Endothelial cell (in vitro differentiated cells): ENCODE measurements at places on chromosomes 2 and 18. TPM values are rescaled to one million over a fixed set of nuclear protein-coding genes. Genes with fewer than 3 reads are reported as not detected.

GRCh38 chr2:227655454-227655853 is 11.2 kb upstream of the SCYGR5 start:
- DNase-seq: no peak

DNA sequence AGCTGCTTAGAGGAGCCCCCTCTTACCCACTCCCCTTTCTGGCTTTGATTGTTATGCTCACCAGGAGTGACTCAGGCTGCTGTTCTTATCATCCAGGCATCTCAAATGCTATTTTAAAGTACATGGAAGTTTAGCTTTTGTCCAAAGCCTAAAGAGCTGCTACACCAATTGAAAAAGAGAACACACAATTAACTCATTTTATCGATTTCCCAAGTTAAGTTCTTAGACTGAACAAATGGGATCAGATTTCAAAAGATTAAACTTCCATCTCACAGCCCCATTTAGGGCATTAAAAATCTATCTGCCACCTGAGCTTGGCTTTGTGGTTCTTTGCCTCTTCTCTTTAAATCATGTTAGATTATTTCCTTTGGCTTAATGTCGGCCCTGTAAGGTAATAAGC is 81.2 kb downstream of the MYO5B start:
- no peak for DNase-seq

DNA sequence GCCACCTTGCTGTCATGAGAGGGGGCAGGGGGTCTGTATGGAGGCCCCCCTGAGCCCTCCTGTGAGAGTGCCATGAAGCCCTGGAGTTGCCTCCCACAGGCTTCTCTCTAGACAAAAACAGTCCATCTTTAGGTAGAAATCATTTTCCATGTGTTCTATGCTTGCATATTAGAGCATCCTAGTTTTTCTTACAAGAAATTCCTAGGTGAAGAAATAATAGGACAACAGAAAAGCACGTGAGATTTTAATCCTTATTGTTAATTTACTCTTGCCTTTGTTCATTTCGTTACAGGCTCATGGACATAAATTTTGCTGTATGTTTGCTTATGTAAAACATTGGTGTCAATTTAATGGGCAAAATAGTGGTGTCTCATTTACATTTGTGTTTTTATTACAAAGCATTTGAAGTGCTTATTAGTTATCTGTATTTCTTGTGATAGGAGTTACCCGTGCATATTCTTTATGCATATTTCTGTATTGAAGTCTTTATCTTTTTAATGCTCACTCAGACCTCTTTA is 336.9 kb upstream of the RAB6C start:
- DNase-seq: no peak

DNA sequence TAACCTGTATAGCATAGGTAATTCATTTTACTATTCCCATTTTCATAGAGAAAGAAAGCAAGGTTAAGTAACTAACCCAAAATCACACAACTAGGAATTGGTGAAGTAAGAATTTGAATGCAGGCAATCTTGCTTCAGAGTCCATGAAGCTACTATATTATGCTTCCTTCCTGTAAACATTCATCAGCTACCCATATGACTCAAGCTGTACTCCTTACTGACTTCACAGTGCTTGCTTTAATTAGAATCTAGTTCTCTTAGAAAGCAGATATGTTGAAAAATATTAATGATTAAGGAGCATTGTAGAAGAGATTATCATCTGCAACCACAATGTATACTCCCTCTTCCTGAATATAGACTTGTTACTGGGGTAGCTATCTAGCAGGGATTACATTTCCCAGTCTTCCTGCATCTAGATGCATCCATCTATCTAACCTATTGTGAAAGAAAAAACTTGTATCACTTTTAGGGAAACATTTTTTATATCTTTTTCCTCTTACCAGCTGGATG is 961.6 kb upstream of the CHAC2 start:
- no peak for DNase-seq

GRCh38 chr2:227082286-227082685 is 81.7 kb downstream of the COL4A4 start:
- no peak for DNase-seq

The NAT8 gene
- total RNA-seq: not detected

DNA sequence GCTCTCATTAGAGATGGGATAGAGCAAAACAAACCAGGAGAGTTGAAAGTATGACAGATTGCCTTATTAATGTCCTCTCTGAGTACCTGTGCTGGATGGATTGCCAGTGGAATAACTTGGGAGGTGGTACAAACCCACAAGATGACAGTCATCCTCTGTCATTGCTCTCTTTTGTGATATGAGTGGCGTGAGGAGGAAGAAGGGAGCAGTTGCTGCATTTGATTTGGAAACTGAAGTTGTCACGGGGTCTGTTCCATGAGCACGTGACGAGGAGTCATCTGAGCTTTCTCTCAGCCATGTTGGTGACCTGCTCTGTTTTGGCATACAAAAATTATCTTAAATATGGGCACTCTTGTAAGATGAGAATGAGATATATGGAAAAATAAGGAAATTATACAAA is 204.9 kb downstream of the FAM210A start:
- no peak for DNase-seq

GRCh38 chr2:134020608-134021007 is 233.3 kb upstream of the MGAT5 start:
- no peak for DNase-seq

- DNase-seq: no peak
These were observed 76.7 kb downstream of the MRPS9 start for GRCh38 chr2:105114551-105114950.

DNA sequence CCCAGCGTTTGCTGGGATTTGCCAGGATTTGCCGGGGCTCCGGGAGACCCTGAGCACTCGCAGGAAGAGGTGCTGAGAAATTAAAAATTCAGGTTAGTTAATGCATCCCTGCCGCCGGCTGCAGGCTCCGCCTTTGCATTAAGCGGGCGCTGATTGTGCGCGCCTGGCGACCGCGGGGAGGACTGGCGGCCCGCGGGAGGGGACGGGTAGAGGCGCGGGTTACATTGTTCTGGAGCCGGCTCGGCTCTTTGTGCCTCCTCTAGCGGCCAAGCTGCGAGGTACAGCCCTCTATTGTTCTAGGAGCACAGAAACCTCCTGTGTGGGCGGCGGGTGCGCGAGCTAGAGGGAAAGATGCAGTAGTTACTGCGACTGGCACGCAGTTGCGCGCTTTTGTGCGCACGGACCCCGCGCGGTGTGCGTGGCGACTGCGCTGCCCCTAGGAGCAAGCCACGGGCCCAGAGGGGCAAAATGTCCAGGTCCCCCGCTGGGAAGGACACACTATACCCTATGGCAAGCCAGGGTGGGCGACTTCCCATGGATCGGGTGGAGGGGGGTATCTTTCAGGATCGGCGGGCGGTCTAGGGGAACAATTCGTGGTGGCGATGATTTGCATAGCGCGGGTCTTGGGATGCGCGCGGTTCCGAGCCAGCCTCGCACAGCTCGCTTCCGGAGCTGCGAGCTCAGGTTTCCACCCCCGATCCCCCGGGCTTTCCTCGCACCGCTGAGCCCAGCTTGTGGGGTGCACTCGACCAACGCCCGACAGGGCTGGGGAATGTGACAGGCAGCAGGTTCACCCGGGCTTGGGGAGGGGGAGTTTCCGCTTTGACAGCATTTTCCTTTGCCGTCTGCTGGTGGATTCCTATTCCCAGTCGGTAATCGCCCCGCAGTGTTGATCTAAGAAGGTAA is 2.8 kb downstream of the ONECUT2 start:
- peak; percentile 85 for DNase-seq

The DSG4 gene
- not detected for total RNA-seq

The PID1 gene
- total RNA-seq: not detected

- no peak for DNase-seq
These were observed 43.0 kb upstream of the COL5A2 start for GRCh38 chr2:189222468-189223105.

DNA sequence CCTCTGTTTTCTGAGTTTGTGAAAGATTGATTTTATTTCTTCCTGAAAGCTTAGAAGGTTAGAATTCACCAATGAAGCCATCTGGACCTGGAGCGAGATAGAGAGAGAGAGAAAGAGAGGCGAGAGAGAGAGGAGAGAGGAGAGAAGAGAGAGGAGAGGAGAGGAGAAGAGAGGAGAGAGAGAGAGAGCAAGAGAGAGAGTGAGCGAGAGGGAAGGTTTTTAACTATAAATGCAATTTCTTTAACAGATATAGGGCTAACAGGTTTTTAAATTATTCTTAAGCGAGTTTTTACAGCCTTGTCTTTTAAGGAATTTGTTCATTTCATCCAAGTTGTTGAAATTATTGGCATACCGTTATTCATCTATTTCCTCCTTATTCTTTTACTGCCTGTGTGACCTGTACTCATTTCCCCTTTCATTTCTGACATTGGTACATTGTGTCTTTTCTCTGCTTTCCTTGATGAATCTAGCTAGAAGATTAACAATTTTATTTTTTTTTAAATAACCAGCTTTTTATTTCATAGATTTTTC is 56.1 kb downstream of the BABAM2 start:
- DNase-seq: no peak

The LYPD1 gene
- 0.64 TPM for total RNA-seq

DNA sequence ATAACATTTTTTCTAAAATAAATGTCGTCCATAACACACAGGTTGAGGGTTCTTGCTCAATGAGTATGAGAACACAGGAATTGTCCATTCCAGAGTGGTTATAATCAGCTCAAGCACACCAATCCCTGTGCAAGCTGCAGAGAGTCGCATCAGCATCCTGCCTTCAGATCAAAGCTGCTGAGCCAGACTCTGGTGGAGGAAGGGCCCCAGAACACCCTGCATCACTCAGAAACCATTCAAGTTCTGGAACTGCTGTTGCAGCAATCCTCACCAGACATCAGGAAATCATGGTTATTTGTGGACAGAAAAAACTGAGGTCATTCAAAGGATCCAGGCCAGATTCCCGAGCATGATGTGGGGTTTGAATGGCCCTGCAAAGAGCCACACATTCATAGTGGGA is 44.5 kb downstream of the DNER start:
- no peak for DNase-seq

DNA sequence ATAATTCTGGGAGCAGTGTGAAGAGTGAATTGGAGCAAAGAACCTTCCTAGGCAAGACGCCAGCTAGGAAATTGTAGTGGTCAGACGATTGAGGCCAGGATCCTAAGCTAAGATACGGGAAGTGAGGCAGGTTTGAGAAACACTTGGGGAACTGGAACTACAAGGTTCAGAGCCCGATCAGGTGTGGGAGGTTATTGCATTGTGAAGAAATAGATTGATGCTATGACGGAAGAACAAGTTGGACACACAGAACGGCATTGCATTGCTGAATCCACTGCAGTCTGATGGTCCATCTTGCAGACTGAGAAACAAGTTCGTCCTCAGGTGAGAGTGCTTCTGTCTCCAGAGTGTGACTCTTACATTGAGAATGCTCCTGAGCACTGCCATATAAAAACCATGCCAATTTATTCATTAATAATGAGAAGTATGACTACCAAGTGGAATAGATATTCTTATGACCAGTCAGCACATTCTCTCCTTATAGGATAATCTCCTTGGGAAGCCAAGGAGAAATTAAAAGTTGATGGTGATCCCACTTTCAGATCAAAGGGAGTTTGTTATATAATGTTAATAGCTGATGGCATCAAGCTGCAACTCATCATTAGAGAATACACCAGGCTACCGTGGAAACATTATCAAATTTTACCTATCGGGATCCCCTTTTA is 30.9 kb downstream of the ANTXR1 start:
- no peak for DNase-seq

DNA sequence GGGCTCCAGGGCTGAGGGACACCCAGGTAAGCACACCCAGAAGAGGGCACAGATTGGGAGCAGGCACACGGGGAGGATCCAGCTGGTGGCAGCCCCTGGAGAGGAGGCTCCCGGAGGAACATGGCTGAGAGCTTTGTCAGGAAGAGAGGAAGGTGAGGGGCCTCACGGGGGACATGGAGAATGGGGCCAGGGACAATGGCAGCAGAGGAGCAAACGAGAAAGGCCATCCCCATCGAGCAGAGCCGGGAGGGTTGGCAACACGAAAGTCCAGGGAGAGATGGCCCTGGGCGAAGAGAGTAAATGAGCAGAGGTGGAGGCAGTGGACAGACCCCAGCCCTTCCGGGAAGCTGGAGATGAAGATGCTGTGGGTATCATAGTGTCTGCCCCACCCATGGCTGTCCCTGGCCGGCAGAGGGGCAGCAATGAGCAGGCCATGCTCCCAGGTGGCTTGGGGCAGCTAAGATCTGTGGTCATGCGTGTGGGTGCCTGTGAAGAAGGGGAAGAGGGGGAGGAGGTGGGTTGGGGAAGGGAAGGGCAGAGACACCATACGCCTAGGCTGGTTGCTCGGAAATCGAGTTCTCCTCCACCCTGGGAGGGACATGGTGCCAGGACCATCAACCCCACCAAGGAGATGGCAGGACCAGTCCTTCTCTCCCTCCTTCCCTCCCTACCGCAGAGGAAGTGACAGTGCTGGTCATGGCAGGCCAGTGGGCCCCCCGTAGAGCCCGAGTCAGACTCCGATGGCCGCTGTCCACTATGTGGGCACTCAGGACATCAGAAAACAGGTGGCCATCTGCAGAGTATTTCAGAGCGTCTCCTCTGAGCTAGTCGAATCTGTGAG is 191.7 kb downstream of the NDUFA10 start:
- DNase-seq: no peak

DNA sequence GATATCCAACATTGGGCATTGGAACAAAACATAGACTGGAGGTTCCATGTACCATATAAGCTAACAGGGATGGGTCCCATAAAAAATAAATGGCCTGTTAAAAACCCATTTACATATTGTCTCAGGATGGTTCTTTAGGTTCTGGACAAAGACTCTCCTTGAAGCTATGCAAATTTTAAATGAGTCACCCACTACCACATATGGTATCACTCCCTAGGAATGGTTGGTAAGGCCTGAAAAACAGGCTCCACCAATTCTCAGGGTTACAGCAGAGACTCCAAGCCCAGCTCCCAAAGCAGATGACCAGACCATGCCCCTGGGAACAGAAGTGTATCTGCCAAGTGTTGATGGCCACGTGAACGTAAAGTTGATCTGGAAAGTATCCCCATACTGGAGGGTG is 190.7 kb upstream of the SPHKAP start:
- no peak for DNase-seq

DNA sequence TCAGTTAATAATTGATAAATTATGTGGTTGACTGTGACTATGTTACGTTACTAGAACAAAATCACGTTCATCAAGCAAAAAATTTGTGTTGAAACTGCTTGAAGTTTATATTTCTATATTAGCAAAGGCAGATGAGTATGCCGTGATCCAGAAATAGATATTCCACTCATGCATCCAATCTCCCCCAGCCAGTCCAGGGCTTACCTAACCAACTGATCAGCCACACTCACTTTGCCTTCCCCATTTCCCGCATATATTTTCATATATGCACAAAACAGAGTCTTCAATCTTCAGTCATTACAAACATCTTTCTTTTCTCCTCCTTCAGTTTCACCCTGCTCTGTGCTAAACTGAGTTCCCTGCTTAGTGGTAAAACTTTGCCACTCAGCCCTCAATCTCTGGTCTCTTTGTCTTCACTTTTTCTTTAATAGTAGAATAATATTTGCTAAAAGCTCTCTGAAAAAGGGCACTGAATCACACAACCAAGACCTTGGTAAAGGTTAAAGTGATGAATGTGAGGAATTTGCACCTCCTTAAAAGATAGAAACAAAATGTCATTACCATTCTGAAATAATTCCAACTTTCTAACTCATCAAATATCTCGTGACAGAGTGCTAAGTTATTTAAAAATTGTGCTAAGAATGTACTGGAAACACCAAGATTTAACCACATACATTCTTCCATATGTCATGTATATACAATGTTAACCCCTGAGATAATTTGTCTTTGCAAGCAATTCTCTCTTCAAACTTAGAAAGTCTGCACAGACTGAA is 893.2 kb upstream of the CRIM1 start:
- DNase-seq: no peak
